ENCODE measurements at places on chromosomes 1 and 21. TPM values are rescaled to one million over a fixed set of nuclear protein-coding genes. Genes with fewer than 3 reads are reported as not detected.
A peak's percentile ranks its signal among the peaks of the same experiment; 100 is the strongest.

- H3K4me1 ChIP-seq = peaks cover 28% of the 10 kb centered on the region
- peak; percentile 99 for DNase-seq
- H3K27me3 ChIP-seq = peaks cover 3% of the 10 kb centered on the region
- H3K36me3 ChIP-seq = no peaks in the 10 kb centered on the region
These were observed 347.8 kb downstream of the DUSP10 start for GRCh38 chr1:221394011-221394544.

GRCh38 chr1:99297923-99298322 is 33.6 kb downstream of the PLPPR4 start:
- no peaks in the 10 kb centered on the region for H3K36me3 ChIP-seq
- H3K27ac ChIP-seq = no peak overlapping the region
- H3K4me1 ChIP-seq = no peaks in the 10 kb centered on the region
- no peak overlapping the region for H3K4me3 ChIP-seq

Gene CR1
- not detected for total RNA-seq

Gene OR14K1
- total RNA-seq = not detected

Gene TPTE
- not detected for total RNA-seq

- no peaks in the 10 kb centered on the region for H3K36me3 ChIP-seq
- H3K27ac ChIP-seq = no peak overlapping the region
- no peak for DNase-seq
- no peaks in the 10 kb centered on the region for H3K4me1 ChIP-seq
- no peaks in the 10 kb centered on the region for H3K27me3 ChIP-seq
These were observed 277.3 kb downstream of the MATN1 start for GRCh38 chr1:30446095-30446494.

Gene DNAJC28
- total RNA-seq = 1.0 TPM

DNA sequence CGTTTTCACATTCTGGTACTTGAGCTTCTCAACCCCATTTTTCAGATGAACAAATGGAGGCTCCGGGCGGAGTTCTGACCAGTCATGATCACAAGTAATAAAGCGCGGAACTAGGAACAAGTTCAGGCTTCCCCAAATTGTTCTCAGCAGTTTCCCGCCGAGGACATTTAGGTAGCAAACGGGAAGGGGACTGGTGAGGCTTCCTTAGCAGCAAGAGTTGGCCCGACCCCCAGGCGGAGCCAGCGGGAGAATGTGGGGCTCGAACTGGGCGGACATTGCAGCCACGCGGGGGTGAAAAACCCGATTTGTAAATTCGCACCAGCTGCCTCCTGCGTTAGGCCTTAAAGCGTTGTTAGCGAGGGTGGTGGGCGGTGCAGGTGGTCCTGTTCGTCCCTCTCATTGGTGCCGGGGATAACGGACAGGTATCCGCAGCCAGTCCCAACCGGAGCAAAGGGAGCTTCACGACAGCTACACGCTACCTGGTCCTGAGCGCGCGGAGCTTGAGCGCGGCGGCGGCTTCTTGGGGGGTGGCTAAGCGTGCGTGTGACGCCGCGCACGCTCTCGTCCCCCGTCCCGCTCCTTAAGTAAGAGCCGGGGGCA is 15.3 kb downstream of the SEMA6C start:
- H3K36me3 ChIP-seq = no peaks in the 10 kb centered on the region
- H3K4me1 ChIP-seq = peaks cover 6% of the 10 kb centered on the region
- H3K27me3 ChIP-seq = no peaks in the 10 kb centered on the region
- DNase-seq = peak; percentile 81
- no peak overlapping the region for H3K4me3 ChIP-seq

- H3K27ac ChIP-seq = no peak overlapping the region
- no peaks in the 10 kb centered on the region for H3K4me1 ChIP-seq
- peaks cover 13% of the 10 kb centered on the region for H3K36me3 ChIP-seq
- H3K4me3 ChIP-seq = no peak overlapping the region
- DNase-seq = no peak
These were observed 18.7 kb downstream of the PSMB4 start for GRCh38 chr1:151418081-151418480.

Gene ADAMTSL4
- total RNA-seq = 0.73 TPM

Gene CRP
- not detected for total RNA-seq

Gene SLC26A9
- 0.12 TPM for total RNA-seq

Gene STUM
- total RNA-seq = not detected

Gene KRTCAP2
- total RNA-seq = 170 TPM

- no peaks in the 10 kb centered on the region for H3K4me1 ChIP-seq
- no peak overlapping the region for H3K4me3 ChIP-seq
- no peak overlapping the region for H3K27ac ChIP-seq
- no peaks in the 10 kb centered on the region for H3K27me3 ChIP-seq
- DNase-seq = no peak
These were observed 170.4 kb downstream of the TGFBR3 start for GRCh38 chr1:91715416-91716000.

- DNase-seq = no peak
- no peaks in the 10 kb centered on the region for H3K4me1 ChIP-seq
These were observed 14.7 kb upstream of the MYOG start for GRCh38 chr1:203100516-203100869.

GRCh38 chr1:201655243-201655642 is 116.3 kb downstream of the NAV1 start:
- H3K27ac ChIP-seq = no peak overlapping the region
- H3K4me1 ChIP-seq = peaks cover 7% of the 10 kb centered on the region
- no peaks in the 10 kb centered on the region for H3K27me3 ChIP-seq

GRCh38 chr1:226185141-226186036 is 1.2 kb downstream of the ACBD3 start:
- peak overlapping the region; percentile 66 for H3K27ac ChIP-seq
- no peaks in the 10 kb centered on the region for H3K27me3 ChIP-seq
- H3K4me1 ChIP-seq = peaks cover 12% of the 10 kb centered on the region
- DNase-seq = peak; percentile 48
- H3K36me3 ChIP-seq = no peaks in the 10 kb centered on the region
- peak overlapping the region; percentile 93 for H3K4me3 ChIP-seq

Gene OR2M3
- not detected for total RNA-seq

DNA sequence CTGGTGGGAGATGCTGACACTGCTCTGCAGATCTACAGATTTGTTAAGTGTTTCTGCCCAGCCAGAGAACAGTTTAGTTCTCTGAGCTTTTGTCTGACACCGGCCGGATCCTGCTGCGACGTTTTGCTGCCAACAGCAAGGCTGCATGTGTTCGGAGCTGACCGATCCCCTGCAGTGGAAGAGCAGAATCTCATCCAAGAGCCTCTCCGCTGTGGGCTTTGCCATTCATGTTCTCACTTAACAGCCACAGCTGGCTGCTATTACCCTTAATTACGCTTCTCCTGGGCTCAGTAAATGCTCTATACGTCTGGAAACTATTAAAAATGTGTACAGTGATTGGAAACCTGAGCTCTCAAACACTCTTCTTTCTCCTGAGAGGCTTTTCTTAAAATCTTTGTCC is 105.3 kb downstream of the BCAR3 start:
- H3K36me3 ChIP-seq = peaks cover 22% of the 10 kb centered on the region
- H3K27me3 ChIP-seq = no peaks in the 10 kb centered on the region
- no peak overlapping the region for H3K4me3 ChIP-seq

DNA sequence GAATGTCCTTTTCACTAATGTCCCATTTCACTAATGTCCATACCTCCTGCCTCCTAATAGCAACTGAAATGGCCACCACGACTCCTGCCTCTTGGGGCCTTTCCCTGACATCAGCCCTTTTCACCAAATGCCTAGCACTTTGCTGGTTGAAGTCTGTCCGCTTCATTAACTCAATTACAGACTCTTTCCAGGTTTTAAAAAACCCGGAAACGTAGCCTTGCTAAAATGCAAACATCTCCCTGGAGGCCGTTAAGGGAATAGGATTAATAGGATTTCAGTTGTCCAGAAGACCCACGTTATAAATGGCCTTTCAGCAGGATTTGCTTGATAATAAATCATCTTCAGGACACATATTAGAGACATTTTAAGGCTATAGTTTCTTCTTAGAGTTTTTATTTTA is 25.7 kb upstream of the ERO1B start:
- no peak overlapping the region for H3K27ac ChIP-seq
- no peaks in the 10 kb centered on the region for H3K4me1 ChIP-seq
- no peaks in the 10 kb centered on the region for H3K36me3 ChIP-seq
- H3K27me3 ChIP-seq = no peaks in the 10 kb centered on the region

- peak; percentile 47 for DNase-seq
- no peaks in the 10 kb centered on the region for H3K27me3 ChIP-seq
- H3K27ac ChIP-seq = no peak overlapping the region
- H3K4me3 ChIP-seq = no peak overlapping the region
- no peaks in the 10 kb centered on the region for H3K4me1 ChIP-seq
These were observed 14.0 kb downstream of the AHDC1 start for GRCh38 chr1:27589841-27590426.

Gene GABRD
- not detected for total RNA-seq

Gene HOOK1
- total RNA-seq = not detected

GRCh38 chr21:34647555-34647954 is 21.2 kb upstream of the CLIC6 start:
- no peak overlapping the region for H3K4me3 ChIP-seq
- H3K36me3 ChIP-seq = no peaks in the 10 kb centered on the region
- no peak for DNase-seq

- no peaks in the 10 kb centered on the region for H3K27me3 ChIP-seq
- H3K4me3 ChIP-seq = no peak overlapping the region
- H3K4me1 ChIP-seq = no peaks in the 10 kb centered on the region
- no peaks in the 10 kb centered on the region for H3K36me3 ChIP-seq
These were observed 47.1 kb upstream of the SAMSN1 start for GRCh38 chr21:14593230-14593629.

DNA sequence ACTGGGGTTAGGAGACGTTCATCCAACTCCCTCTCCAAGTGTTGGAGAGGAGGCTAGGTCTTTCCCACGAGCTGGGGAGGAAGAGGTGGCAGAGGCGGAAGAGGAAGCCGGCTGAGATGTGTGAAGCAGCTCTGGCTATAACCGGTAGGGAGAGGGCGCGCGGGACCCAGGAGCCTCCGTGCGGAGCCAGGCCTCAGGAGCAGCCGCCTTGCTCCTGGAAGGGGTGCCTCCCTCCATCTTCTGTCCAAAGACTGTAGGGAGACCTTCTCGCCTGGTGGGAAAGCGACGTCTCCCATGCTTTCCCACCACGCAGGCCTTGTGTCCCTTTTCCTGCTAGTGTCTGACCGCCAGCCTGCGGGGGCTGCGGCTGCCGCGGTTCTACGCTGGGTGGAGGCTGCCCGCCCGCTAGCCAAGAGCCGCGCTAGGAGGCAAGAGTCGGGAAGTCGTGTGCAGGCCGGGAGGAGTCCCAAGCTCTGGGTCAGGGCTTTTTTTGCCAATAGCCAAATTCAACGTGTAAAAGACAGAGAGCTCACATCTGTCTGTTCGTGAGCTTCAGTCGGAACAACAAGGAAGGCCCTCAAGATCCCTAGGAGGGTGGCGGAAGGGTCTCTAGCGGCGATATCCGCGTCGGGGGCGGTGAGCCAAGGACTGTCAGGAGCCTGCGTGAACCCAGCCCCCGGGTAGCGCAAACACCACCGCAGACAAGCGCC is 8.4 kb upstream of the NBPF11 start:
- peaks cover 3% of the 10 kb centered on the region for H3K4me1 ChIP-seq
- H3K36me3 ChIP-seq = no peaks in the 10 kb centered on the region

GRCh38 chr21:34934350-34934749 is 114.8 kb downstream of the RUNX1 start:
- H3K27ac ChIP-seq = no peak overlapping the region
- no peak for DNase-seq
- peaks cover 11% of the 10 kb centered on the region for H3K4me1 ChIP-seq
- H3K27me3 ChIP-seq = peaks cover 20% of the 10 kb centered on the region
- H3K36me3 ChIP-seq = no peaks in the 10 kb centered on the region

Gene CFHR5
- total RNA-seq = not detected

Gene RHBDL2
- total RNA-seq = 1.4 TPM

DNA sequence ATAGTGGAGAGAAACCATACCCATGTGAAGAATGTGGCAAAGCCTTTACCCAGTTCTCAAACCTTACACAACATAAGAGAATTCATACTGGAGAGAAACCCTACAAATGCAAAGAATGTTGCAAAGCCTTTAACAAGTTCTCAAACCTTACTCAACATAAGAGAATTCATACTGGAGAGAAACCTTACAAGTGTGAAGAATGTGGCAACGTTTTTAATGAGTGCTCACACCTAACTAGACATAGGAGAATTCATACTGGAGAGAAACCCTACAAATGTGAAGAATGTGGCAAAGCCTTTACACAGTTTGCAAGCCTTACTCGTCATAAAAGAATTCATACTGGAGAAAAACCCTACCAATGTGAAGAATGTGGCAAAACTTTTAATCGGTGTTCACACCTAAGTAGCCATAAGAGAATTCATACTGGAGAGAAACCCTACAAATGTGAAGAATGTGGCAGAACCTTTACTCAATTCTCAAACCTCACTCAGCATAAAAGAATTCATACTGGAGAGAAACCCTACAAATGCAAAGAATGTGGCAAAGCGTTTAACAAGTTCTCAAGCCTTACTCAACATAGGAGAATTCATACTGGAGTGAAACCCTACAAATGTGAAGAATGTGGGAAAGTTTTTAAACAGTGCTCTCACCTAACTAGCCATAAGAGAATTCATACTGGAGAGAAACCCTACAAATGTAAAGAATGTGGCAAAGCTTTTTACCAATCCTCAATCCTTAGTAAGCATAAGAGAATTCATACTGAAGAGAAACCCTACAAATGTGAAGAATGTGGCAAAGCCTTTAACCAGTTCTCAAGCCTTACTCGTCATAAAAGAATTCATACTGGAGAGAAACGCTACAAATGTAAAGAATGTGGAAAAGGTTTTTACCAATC is 80.0 kb downstream of the JMJD4 start:
- H3K36me3 ChIP-seq = peaks cover 2% of the 10 kb centered on the region
- H3K4me3 ChIP-seq = no peak overlapping the region
- H3K4me1 ChIP-seq = no peaks in the 10 kb centered on the region

DNA sequence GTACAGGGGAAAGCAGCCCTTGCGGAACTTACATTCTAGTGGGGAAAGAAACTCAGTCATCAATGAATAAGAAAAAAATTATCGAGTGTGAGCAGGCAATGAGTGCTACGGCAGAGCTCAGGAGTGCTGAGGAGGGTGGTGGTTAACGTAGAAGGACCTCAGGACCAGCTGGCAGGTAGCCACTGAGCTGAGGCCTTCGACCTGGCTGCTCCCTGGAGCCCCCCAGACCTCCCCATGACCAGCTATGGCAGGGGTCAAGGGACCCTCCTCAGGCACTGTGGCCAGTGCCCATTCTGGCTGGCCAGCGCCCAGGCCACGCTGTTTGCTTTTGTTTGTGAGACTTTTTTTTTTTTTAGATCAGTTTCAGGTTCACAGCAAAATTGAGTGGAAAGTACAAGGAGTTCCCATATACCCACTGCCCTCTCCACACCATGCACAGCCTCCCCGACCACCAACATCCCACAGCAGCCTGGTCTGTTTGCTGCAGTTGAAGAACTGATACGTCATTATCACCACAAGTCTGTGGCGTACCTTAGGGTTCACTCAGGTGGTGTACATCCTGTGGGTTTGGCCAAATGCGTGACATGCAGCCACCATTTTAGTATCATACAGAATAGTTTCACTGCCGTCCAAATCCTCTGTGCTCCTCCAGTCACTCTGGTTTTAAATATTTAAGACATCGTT is 11.8 kb upstream of the TTC22 start:
- H3K4me1 ChIP-seq = no peaks in the 10 kb centered on the region
- H3K36me3 ChIP-seq = no peaks in the 10 kb centered on the region
- H3K4me3 ChIP-seq = no peak overlapping the region
- no peak for DNase-seq

DNA sequence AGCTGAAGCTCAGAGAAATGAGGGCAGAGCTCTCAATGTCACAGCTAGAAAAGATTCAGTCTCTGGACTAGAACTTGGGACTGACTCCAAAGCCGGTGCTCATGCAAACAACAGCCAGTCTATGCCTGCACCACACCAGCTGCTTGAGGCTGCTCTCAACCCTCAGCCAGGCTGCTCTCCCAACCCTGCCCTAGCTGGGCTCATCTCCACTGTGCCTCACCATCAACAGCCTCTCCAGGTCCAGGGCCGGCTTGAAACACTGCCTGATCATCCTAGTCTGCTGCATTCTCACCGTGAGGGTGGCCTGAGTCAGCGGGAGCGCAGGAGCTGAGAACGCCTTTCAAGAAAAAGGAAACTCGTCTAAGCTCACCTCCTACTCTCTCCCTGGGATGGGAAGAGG is 94.5 kb downstream of the PTPRU start:
- H3K36me3 ChIP-seq = no peaks in the 10 kb centered on the region
- DNase-seq = no peak

Gene ST6GALNAC3
- 48.3 TPM for total RNA-seq
